ENCODE measurements at places on chromosomes 1 and 21.

GRCh38 chr21:42661688-42662429, 8.4 kb downstream of the PDE9A start:
- DNase-seq, result no peak

GRCh38 chr1:47181955-47182675, 7.7 kb downstream of the PDZK1IP1 start:
- no peak for DNase-seq

DNA sequence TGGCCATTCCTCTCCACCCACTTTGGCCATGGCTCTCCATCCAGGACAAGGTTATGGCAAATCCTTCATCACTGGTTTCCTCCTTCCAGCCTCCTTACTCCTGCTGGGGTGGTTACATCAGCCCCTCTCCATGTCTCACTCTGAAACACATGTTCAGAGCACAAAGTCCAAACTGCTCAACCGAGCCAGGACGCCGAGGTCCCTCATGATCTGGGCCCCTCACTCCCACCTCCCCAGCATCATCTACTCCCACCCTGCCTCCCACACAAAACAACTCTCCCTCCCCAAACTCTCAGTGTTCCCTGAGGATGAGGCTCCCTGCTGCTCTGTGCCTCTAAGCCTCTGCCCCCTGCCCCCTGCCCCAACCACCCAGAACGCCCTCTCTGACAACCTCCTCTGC, 33.3 kb upstream of the ZBTB40 start:
- no peak for DNase-seq

GRCh38 chr1:178493301-178493741, 3.4 kb downstream of the CLEC20A start:
- no peak for DNase-seq

- DNase-seq, result no peak
Observed at GRCh38 chr1:6239950-6240768, 3.8 kb upstream of the HES3 start.

GRCh38 chr1:186681801-186682200, 1.6 kb upstream of the PTGS2 start:
- DNase-seq, result no peak

GRCh38 chr1:221759436-221759835, 17.5 kb upstream of the DUSP10 start:
- DNase-seq, result no peak

- DNase-seq, result peak; percentile 79
Observed at GRCh38 chr21:34510148-34511142, 1.6 kb downstream of the KCNE1 start.

- DNase-seq, result no peak
Observed at GRCh38 chr1:15191267-15191666, 37.7 kb downstream of the TMEM51 start.

- DNase-seq, result no peak
Observed at GRCh38 chr1:6071219-6071618, 25.5 kb downstream of the KCNAB2 start.

DNA sequence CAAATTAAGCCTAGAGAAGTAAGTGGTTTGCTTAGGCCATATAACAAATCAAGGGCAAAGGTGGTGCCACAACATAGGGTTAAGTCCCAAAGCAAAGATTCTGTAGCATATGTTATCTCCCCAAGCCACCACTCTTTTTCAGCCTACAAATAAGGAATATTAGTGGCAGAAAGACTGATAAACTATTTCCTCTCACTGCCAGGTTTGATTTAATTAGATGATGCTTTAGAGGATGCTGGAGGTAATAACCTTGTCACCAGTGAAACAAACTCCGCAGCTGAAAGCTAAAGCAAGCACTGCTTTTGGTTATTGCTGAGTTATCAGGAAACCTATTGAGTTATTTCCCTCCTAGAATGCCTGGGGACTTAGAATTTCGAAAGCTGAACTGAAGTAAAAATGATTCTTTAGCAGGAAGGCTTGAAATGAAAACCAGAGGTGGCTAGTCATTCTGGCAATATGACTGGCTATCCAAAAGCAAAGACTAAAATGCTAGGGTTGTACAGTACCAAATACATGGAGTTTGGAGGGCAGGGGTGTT, 145.2 kb downstream of the SYT2 start:
- DNase-seq, result no peak

DNA sequence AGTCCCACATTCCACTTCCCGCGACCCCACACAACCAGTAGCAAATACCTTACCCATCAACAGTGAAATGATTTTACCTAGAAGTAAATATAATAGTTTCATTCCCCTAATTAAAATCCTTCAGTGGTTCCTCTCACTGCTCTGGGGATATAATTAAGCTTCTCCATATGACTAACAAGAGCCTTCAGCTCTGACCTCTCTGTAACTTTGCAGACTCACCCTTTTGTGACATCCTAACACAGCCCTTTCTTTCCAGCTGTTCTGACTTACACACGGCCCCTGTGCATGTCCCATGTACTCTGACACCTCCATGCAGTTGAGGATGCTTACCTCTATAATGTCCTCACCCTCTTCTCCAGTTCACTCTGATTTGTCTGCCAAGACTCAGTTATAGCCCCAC, 137.3 kb upstream of the SPAG17 start:
- no peak for DNase-seq

DNA sequence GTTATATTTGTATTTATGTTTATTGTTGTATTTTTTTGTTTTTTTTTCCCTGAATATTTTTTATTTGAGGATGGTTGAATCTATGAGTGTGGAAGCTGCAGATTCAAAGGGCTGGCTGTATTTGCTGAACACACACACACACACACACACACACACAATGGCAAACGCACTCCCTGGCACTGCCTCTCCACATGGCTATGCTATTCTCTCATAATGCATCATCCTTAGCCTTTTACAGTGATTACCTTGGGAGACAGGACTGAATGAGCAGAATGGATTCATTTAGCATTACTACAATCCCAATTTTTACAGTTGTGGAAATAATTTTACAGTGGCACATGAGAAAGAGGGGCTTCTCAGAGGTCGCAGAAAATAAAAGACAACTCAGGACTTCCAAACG, 390.1 kb downstream of the PCP4 start:
- DNase-seq, result no peak

DNA sequence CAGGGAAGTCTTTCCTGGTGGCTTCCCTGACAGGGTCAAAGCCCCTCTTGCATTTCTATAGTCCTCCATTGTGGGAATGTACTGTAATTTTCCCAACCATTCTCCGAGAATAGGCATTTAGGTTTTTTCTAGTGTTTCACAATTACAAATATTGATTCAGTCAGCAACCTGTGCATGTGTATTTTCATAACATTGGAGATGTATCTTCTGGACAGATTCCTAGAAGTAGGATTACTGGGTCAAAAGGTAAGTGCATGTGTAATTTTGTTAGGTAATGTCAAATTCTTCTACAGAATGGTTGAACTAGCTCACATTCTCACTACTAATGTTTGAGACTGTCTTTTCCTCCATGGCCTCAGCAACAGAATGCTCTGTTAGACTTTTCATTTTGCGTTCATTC, 8.3 kb upstream of the PLA2G2A start:
- DNase-seq, result no peak

- no peak for DNase-seq
Observed at GRCh38 chr21:38386967-38387366, 111.3 kb downstream of the ERG start.

DNA sequence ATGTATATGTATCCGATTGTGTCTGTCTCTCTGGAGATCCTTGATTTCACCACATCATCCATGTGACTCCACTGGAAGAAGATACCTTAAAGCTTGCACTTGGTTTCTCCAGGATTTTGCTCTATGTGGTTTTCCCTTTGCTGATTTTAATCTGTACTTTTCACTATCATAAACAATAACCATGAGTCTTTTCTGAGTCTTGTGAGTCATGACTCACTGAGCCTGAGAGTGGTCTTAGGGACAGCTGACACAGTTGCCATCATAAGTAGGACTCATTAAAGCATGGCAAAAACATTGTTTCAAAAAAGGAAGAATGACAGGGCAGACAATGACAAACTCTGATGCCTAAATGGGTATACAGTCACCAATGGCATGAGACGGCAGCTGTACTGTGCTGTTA, 226.2 kb downstream of the AKT3 start:
- DNase-seq, result no peak

DNA sequence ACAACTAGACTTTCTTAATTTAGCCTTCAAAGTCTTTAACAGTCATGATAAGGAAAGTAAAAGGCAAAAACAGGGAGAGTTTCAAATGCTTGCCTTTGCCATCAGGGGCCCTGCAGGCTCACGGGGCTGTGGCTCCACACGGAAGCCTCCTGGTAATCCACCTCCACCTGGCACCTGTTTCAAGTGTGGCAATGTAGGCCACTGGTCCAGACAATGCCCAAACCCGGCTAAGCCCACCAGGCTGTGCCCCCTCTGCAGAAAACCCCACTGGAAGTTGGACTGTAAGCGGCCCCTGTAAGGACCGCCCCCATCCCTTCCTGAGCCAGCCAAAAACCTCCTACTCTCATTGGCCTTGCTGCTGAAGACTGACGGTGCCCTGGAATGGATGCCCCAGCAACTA, 32.5 kb downstream of the VN1R5 start:
- DNase-seq, result no peak

DNA sequence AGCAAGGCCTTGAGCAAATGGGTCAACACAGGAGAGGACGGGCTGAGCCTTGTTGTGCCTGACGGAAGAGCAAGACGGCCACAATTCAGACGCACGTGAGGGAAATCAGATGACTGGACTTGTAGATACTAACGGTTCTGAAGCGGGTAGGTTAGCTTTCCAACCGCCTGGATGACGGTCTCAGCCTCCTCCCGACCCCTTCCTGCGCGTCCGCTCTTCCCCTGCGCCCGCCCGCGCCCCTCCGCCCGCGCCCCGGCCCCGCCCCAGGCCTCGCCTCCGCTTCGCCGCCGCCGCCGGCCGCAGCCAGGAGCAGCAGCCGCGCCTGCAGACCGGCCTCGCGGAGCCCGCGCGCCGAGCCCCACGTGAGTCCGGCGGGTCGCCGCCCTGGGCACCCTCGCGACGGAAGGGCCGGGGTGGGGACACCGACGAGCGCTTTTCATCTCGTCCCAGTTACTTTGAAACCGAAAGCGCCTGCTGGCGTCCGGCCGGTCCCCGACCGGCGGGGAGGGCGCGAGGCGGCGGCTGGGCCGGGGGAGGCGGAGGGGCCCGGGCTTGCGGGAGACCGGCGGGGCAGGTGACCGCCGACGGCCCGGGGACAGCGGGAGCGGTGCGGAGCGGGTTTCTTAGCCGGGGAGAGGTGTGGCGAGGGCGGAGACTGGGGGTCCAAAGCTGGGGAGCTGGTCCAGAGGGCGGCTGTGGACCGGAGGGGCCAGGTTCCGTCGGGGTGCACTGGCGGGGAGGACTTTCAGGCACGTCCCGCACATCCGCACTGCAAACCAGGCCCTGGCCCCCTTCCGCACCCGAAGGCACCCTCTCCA, at the start of gene TRAF5:
Gene TRAF5, plus strand, starts transcription at position 306 of the 818 bp plus-strand sequence. CDS start 26,407 bp downstream, outside the sequence.
- DNase-seq, result peak; percentile 75

GRCh38 chr1:212594640-212595039, 13.9 kb upstream of the ATF3 start:
- DNase-seq, result no peak

GRCh38 chr1:38964140-38964548, 22.5 kb upstream of the RHBDL2 start:
- no peak for DNase-seq

- DNase-seq, result no peak
Observed at GRCh38 chr1:65247419-65248359, 61.7 kb upstream of the DNAJC6 start.

GRCh38 chr1:167003711-167004110, 14.6 kb downstream of the MAEL start:
- DNase-seq, result no peak

- DNase-seq, result no peak
Observed at GRCh38 chr1:113975211-113975895, 3.9 kb upstream of the OLFML3 start.

GRCh38 chr1:221724931-221725605, 16.8 kb downstream of the DUSP10 start:
- no peak for DNase-seq

DNA sequence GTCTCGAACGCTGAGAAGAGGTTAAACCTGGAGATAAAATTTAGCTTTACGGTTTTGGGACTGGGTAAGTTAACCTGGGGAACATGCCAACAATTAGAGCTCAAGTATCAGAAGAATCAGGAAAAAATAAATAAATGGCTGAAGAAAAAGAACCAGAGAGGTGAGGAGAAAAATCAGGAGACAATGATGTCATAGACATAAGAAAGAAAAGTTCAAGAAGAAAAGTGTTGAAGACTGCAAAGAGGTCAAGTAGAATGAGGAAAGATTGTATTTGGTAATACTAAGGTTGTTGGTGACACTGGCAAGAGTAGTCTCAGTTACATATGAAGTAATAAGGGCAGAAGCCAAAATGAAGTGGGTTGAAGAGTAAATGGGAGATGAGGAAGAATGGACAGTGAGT, 26.0 kb downstream of the CDKN2C start:
- DNase-seq, result no peak

DNA sequence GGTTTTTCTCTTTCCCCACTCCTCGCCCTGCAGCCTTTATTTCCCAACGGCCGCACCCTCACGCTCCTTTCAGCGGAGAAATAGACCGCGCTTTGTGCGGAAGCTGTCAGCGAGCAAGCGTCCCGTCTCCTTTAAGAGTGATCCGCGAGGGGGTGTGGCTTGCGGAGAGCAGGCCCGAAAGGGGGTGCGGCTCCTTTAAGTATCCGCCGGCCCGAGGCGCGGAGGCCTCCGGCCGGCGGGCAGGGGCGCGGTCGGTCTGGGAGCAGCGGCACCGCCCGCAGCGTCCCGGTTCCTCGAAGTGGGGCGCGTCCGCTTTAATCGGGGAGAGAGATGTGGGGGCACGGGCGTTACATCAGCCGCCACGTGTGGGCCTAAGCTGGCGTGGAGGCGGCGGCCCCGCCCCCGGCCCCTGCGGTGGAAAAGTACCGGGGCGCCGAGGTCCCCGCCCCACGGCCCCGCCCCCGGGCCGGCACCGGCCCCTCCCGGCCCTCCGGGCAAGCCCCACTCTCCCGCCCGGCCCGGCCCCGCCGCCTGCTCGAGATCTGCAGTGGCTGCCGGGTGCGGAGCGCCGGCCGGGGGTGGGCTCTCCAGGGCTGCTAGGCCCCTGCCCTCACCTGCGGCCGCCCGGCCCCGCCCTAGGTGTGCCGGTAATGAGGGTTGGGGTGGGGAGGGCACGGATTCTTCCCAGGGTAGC, 1.2 kb downstream of the SLC6A9 start:
- peak; percentile 97 for DNase-seq

- no peak for DNase-seq
Observed at GRCh38 chr1:245292553-245292952, 137.8 kb downstream of the KIF26B start.

GRCh38 chr1:151405187-151405951, 6.0 kb downstream of the PSMB4 start:
- DNase-seq, result no peak

GRCh38 chr1:108610073-108610472, 50.2 kb downstream of the EEIG2 start:
- DNase-seq, result no peak

GRCh38 chr21:42574234-42575027, 60.8 kb downstream of the SLC37A1 start:
- DNase-seq, result no peak

All from left colon (tissue), 2 donors.